ENCODE measurements at places on chromosomes 12 and 14.

DNA sequence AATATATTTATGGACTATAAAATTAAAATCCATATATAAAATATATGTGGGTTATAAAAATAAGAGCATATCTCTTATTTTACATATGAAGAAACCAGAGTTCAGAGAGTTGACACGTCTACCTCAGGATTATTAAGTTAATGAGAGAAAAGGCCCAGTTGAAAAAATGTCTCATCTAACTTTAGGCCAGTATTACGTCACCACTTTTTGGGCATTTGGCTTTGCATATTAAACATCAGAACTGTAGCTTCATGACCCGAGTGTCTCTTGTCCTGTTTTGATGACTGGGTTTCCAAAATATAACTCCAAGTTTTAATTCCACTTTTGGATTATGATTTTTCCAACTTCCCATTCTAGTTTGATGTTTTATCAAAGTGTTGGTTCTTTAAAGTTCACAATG, 1026.1 kb downstream of the SLC6A15 start:
- no peak for DNase-seq

- no peak for DNase-seq
Measured at GRCh38 chr12:90322006-90322405, 613.4 kb upstream of the ATP2B1 start.

- DNase-seq = no peak
Measured at GRCh38 chr14:62673014-62673755, 372.1 kb downstream of the KCNH5 start.

DNA sequence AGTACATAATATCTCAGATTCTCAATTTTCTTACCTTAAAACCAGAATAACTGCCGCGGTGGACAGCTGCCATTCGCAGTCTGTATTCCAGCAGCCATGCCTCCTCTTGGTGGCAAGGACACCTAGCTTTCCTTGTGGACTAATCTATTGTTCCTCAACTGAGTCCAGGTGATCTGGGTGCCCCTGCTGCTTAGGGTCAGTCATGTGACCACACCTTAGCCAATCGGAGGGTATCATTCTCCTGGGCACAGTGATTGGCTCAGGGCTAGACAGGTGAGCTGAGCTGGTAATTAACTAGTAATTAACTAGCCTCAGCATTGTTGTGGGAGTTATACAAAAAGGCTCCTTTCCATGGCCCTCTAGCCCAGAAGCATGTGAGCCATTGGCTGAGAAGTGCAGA, 55.0 kb downstream of the RIMBP2 start:
- DNase-seq = no peak

DNA sequence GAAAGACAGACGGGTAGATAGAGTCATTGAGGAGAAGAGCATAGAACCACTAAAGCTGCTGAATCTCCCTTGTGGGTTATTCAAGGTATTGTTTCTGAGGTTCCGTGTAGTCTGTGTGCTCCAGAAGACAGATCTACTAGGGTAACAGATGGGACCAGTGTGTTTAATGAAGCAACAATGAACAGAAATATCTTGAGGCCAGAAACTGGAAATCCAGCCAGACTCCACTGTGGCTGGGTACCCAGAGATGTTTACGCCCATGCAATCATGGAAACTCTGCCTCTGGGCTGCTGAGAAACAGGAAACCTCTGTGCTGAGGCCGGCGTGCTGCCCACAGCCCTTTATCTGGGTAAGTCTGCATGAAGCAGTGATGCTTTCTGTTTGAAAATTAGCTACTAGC, 8.3 kb downstream of the PROX2 start:
- peak; percentile 87 for DNase-seq

- DNase-seq = no peak
Measured at GRCh38 chr12:132379996-132380395, 50.6 kb upstream of the GALNT9 start.

- DNase-seq = no peak
Measured at GRCh38 chr12:29730481-29730880, 53.3 kb downstream of the TMTC1 start.

DNA sequence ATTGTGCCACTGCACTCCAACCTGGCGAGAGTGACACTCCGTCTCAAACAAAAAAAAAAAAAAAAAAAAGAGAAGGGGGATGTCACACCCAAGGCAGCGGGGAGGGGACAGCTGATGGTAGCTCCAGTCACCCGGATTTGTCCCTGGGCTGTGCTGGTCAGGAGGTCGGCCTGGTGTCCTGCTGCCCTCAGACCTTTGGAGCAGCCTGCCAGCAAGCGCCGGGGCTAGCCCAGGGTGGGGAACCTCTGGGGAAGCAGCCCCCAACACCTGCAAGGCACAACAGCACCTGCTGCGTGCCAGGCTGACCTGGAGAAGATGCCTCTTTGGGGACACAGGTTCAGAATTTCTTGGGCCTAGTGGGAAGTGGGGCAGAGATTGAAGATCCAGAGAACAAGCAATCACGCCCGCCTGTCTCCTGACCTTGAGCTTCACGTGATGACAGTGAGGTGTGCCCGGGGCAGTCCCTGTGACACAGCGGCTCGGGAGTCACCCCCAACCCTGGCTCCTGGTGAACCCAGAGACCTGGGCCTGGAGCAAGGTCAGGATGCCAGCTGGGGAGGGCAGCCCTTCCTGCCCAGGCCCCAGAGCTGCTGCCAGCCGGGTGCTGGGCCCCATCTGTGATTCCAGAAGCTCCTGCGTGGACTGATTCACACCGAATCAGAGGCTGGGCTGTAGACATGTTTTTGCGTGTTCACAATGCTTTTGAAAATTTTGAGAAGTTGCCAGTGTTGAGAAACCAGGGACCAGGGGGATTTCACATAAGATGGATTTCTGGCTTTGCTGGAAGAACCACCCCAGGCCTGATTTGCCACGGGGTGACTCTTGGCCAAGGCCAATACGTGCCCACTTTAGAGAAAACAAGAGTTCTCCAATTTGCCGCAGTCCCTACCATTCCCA, 66.4 kb downstream of the RFLNA start:
- no peak for DNase-seq

DNA sequence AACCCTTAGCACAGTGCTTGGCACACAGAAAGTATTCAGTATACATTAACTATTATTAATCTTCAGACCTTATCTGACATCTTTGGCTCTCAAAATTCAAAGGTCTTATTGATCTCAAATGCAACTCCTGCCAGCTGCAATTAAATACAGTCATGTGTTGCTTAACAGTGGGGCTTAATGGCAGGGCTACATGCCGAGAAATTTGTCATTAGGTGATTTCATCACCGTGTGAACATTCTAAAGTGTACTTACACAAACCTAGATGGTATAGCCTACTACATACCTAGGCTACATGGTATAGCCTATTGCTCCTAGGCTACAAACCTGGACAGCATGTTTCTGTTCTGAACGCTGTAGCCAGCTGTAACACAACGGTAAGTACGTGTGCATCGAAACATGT, 156.3 kb upstream of the TMCC3 start:
- no peak for DNase-seq

DNA sequence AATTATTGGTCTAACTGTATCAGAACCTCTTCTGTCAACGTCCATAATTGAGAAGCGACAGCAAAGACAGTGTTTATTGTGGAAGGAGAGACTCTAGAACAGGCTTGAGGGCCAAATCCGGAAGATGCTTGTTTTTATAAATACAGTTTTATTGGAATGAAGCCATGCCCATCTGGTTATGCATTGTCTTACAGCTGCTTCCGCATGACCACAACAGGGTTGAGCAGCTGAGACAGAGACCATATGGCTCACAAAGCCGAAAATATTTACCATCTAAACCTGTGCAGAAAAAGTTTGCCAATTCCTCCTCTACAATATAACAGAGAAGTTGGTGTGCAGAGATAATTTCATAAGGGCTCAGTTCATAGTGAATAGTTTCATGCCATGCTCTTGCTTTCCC, 24.5 kb downstream of the PRKAB1 start:
- DNase-seq = no peak

All from hematopoietic multipotent progenitor cell treated with erythropoietin and hydrocortisone succinate and interleukin-3 and kit ligand, for 4 days (in vitro differentiated cells).